ENCODE measurements at places on chromosomes 5 and 9.

- peaks cover 27% of the 10 kb centered on the region for H3K36me3 ChIP-seq
- H3K4me1 ChIP-seq, result peaks cover 66% of the 10 kb centered on the region
- H3K4me3 ChIP-seq, result no peak overlapping the region
- no peak overlapping the region for H3K27ac ChIP-seq
- no peak for DNase-seq
Observed at GRCh38 chr9:126468141-126468825, 141.7 kb downstream of the MVB12B start.

DNA sequence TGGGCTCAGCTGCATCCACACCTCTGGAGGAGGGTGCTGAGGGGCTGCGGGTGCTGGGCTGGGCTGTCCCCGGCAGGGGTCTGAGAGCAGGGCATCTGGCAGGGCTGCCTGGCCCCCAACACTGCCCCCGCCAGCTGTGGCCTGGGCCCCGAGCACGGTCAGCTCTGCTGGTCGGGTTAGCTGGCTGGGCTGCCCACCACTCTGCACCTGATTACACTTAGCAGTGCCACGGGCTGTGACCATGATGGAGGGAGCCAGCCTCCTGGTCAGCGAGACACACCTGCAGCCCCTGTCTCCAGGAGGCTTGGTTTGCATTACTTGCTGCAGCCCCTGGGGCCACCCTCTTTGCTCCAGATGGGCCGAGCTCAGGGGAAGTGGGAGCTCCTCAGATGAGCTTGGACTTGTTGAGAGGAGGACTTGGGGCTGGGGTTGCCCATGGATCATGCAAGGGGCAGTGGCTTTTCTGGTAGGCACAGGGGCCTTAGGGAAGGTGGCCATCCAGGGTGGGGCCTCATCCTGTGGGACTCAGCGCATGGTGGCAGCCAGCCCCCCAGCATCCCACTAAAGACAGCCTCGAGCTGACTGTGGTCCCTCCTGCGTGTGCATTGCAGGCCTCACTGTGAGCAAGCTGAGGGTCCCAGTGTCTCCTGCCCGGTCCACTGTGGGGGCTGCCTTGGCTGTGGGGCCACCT, 132.0 kb upstream of the FAM120A start:
- DNase-seq, result no peak
- no peak overlapping the region for H3K27ac ChIP-seq
- peaks cover 21% of the 10 kb centered on the region for H3K27me3 ChIP-seq
- H3K4me1 ChIP-seq, result peaks cover 7% of the 10 kb centered on the region

- H3K4me3 ChIP-seq, result no peak overlapping the region
- H3K27me3 ChIP-seq, result no peaks in the 10 kb centered on the region
- H3K4me1 ChIP-seq, result peaks cover 23% of the 10 kb centered on the region
- H3K36me3 ChIP-seq, result peaks cover 8% of the 10 kb centered on the region
- no peak for DNase-seq
- peak overlapping the region; percentile 93 for H3K27ac ChIP-seq
Observed at GRCh38 chr5:55591686-55592085, 56.9 kb upstream of the PLPP1 start.

DNA sequence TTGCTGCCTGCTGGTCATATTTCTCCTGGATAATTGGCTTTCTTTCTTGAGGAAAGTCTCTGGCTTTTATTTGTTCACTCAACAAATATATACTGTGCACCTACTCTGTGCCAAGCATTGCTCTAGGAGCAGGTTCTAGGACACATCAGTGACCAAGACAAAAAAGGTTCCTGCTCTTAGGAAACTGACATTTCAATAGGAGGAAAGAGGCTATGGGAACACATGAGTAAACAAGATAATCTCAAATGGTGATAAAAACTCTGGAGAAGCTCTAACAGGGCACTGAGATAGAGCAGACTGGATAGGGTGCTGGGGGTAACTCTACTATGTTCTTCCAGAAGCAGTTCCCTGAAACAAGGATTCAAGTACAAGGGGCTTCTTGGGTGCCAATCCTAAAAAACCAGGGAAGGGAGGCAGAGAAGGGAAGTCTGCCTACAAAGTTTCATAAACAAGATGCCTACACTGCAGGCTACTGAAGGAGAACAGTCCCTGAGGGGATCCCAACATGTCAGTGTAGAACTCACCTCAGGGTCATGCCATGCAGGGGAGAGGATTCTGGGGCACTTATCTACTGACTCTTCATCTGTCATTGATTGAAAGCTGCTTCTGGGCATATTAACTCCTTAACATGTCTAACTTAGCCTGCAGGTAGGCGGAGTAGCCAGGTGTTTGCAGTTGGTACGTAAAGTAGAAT, 181.3 kb downstream of the GRIA1 start:
- H3K27ac ChIP-seq, result no peak overlapping the region
- no peak overlapping the region for H3K4me3 ChIP-seq
- no peak for DNase-seq
- H3K36me3 ChIP-seq, result no peaks in the 10 kb centered on the region
- H3K4me1 ChIP-seq, result no peaks in the 10 kb centered on the region
- no peaks in the 10 kb centered on the region for H3K27me3 ChIP-seq

DNA sequence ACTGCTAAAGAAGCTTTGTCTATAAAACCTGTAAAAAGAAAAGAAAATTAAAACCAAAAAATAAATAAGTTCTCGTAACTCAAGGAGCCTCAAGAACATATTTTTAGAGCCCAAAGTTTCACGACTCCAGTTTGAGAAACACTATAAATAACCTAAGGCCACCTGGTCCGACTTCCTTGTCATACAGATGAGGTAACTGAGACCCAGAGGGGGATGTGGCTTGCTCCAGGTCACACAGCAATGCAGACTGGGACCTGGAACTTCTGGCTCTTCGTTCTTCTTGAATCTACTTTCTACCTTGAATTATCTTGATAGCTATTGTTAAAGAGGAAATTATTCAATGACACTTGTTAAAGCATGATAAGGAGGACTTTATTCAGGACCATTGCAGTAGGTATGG, 514.8 kb downstream of the CDK5RAP2 start:
- no peaks in the 10 kb centered on the region for H3K27me3 ChIP-seq
- H3K36me3 ChIP-seq, result no peaks in the 10 kb centered on the region
- no peak overlapping the region for H3K4me3 ChIP-seq
- H3K27ac ChIP-seq, result no peak overlapping the region
- H3K4me1 ChIP-seq, result no peaks in the 10 kb centered on the region

DNA sequence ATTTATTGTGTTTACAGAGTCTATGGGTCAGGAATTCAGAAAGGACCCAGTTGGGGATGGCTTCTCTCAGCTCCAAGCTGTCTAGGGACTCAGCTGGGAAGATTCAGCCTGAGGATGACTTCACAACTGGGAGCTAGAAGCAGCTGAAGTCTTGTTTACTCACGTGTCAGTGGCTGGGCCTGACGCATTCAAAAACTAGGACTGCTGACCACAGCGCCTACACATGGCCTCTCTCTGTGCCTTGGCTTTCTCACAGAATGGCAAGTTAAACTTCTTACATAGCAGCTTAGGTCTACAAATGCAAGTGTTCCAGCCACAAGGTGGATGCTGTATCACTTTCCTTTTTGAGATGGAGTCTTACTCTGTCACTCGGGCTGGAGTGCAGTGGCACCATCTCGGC, 16.3 kb upstream of the PPP2CA start:
- DNase-seq, result no peak
- H3K4me3 ChIP-seq, result no peak overlapping the region
- H3K27me3 ChIP-seq, result peaks cover 4% of the 10 kb centered on the region
- no peaks in the 10 kb centered on the region for H3K4me1 ChIP-seq
- no peaks in the 10 kb centered on the region for H3K36me3 ChIP-seq
- H3K27ac ChIP-seq, result no peak overlapping the region

DNA sequence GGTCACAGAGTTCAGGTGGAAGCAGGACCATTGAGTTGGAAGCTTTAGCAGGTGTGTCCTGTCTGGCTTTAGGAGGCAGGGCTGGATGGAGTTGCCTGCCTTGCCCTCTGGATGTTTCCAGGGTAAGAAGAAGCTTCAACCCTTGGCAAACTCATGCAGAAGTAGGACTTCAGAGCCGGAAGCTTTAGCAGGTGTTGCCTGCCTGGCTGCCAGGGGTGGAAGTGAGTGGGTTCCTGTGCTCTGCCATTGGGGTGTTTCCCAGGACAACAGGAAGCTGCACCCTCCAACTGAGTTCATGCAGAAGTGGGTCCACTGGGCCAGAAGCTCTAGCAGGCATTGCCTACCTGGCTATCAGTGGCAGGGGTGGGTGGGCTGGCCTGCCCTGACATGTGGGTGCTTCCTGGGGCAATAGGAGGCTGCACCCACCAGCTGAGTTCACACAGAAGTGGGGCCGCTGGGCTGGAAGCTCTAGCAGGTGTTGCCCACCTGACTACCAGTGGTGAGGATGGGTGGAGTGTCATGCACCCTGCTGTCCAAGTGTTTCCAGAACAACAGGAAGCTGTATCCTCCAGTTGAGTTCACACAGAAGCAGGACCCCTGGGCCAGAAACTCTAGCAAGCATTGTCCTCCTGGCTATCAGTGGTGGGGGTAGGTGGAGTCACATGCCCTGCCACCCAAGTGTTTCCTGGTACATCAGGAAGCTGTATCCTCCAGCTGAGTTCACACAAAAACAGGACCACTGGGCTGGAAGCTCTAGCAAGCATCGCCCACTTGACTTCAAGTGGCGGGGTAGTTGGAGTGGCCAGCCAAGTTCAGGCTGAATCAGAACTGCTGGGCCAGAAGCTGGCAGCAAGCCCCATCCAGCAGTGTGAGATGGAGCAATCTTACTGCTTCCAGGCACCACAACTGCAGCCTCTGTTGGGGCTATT, 24.6 kb downstream of the LOX start:
- no peak for DNase-seq
- H3K27ac ChIP-seq, result no peak overlapping the region
- H3K4me1 ChIP-seq, result no peaks in the 10 kb centered on the region

GRCh38 chr9:93406371-93406770, 45.1 kb upstream of the FAM120A start:
- H3K4me1 ChIP-seq, result no peaks in the 10 kb centered on the region
- no peak overlapping the region for H3K27ac ChIP-seq
- H3K4me3 ChIP-seq, result no peak overlapping the region

DNA sequence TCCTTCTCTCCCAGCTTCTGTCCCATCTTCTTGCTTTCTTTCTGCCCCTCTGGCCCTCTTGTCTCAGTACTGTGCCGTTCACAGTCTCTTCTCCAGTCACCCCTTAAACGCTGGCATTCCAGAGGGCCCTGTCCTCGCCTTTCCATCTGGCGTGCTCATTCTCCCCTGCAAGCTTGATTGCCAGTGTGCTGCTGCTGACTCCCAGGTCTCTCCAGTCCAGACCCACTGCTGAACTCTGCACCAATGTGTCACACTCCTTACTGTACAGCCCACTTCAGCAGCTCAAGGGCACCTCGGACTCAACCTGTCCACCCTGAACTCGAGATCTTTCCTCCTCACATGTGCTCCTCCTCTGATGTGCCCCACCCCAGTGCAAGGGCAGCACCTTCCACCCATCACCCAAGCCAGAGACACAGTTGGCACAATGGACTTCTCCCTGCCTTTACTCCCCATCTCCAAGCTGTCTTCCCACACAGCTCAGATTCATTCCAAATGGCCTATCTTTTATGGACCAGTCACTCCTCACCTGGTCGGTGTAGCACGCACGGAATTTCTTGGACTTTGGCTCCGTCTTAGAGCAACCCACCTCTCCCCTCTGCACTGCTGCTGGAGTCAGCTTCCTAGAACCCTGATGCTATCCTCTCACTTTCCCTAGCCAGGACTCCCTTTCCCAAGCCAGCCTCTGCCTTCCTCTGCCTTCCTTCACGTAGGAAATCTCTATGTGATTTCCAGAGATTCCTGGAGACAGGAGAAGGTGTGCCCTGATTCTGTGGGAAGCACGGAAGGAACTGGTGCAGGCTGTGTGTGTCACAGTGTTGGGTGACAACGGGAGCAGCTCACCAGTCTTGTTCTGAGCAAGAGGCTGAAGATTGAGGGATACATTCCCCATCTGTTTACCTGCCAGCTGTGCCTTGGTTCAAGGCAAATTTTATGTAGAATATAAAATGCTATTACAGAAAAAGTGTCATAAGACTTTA, 26.0 kb upstream of the SLC2A8 start:
- H3K27ac ChIP-seq, result no peak overlapping the region
- no peaks in the 10 kb centered on the region for H3K4me1 ChIP-seq
- no peaks in the 10 kb centered on the region for H3K36me3 ChIP-seq
- DNase-seq, result no peak

- H3K27me3 ChIP-seq, result peaks cover 27% of the 10 kb centered on the region
- H3K4me1 ChIP-seq, result no peaks in the 10 kb centered on the region
- H3K27ac ChIP-seq, result no peak overlapping the region
- H3K4me3 ChIP-seq, result no peak overlapping the region
- H3K36me3 ChIP-seq, result no peaks in the 10 kb centered on the region
Observed at GRCh38 chr9:36976371-36977030, 57.6 kb downstream of the PAX5 start.

- peaks cover 3% of the 10 kb centered on the region for H3K4me1 ChIP-seq
- H3K27ac ChIP-seq, result no peak overlapping the region
- no peak overlapping the region for H3K4me3 ChIP-seq
- DNase-seq, result no peak
Observed at GRCh38 chr9:75657015-75657414, 233.5 kb upstream of the PCSK5 start.

DNA sequence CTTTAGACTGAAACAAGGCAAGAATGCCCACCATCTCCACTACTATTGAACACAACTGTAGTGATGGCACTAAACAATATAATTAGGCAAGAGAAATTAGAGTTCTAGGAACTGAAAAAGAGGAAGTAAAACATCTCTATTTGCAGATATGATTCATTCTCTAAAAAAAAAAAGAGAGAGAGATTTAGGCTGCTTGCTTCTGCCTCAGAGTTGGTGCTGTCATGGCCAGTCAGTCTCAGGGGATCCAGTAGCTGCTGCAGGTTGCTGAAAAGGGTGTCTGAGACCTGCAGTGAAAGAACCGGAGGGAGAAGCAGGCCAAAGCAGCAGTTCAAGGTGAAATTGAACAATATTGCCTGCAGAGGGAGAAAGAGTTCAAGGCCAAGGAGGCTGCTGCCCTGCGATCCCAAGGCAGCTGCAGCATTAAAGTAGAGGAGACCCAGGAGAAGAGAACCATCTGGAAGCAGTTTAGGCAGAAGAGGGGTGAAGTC, 72.5 kb downstream of the AP3B1 start:
- no peaks in the 10 kb centered on the region for H3K27me3 ChIP-seq
- peak; percentile 1 for DNase-seq
- H3K27ac ChIP-seq, result no peak overlapping the region
- H3K4me1 ChIP-seq, result peaks cover 4% of the 10 kb centered on the region

GRCh38 chr5:89253666-89254352, 370.8 kb upstream of the MEF2C start:
- H3K36me3 ChIP-seq, result no peaks in the 10 kb centered on the region
- peaks cover 6% of the 10 kb centered on the region for H3K27me3 ChIP-seq
- H3K27ac ChIP-seq, result no peak overlapping the region
- no peaks in the 10 kb centered on the region for H3K4me1 ChIP-seq
- DNase-seq, result no peak

All from activated naive CD8-positive, alpha-beta T cell treated with anti-CD3 and anti-CD28 coated beads for 36 hours (primary cell).